ENCODE measurements at places on chromosomes 4 and X.

DNA sequence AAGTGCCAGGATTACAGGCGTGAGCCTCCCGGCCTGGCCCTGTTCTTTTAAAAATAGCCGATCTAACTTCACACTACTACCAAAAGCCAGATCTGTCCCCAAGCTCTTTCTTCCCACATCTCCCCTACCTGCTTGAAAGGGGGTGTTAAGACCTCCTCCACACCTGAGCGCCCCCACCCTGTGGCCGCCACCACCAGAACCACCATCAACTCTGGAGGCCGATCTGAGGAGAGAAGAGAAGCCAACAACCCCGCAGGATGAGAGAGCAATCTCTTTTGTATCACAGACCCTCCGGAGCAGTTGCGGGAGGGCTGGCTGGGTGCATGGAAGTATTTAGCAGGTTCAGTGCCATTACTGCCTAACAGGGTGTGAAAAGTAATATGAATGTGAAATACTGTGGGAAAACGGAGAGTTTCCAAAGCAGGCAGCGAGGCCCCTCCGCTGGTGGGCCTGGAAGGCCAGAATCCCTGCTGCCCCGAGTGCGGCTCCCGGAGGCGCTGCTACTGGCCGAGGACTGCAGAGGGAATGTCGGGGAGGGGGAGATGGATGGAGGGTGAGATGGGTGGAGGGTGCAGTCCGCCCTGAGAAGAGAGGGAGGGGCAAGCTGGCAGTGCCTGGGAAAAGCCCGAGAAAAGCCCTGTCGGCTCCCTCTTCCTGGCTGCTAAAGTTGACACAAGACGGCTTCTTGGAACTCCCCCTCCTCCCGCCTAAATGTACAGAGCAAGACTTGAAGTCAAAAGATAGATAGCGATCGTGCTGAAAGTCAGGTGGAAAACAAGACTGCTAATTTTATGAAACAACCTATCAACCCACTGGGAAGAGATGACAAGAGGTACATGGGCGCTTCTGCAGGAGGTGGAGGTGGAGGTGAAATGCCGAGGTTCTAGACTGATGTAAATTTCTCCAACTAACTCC is 22.3 kb downstream of the HAND2 start:
- no peak for DNase-seq

DNA sequence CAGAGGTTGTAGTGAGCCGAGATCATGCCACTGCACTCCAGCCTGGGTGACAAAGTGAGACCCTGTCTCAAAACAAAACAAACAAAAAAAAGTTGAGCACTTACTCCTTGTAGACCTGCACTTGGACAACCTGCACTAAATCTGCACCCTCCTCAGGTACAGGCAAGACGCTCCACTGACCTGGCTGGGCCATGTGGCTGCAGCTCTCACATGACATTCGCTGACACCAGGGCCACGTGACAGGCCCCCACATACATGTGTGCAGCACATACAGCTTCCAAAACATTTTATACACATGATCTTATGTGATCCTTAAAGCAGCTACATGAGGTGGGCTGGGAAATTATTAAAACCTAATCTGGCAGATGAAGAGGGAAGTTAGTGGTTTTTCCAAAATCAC is 62.5 kb downstream of the MGST2 start:
- DNase-seq, result no peak

- DNase-seq, result no peak
Observed at GRCh38 chrX:137568741-137569469, 3.0 kb downstream of the ZIC3 start.

GRCh38 chrX:145003443-145003842 is 243.9 kb upstream of the SPANXN1 start:
- no peak for DNase-seq

DNA sequence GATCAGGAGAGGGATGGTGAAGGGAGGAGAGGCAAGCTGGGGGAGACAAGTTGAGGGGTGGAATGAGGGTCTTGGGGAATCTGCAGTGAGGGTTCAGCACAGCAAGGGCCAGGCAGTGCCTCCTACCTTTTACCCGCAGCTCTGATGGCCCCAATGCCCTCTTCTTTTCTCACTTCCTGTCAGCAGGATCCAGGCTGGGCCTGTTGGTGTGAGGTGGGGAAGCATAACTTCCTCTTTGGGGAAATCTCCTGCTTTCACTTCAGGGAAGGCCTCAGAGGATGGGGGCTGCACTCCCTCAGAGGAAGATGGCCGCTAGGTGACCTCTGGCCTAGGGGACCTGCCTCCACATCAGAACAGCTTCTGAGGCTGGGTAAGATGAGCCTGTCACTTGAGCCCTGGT is 36.5 kb downstream of the EFNB1 start:
- no peak for DNase-seq

- DNase-seq, result peak; percentile 51
Observed at GRCh38 chr4:2462218-2462991, 6.5 kb upstream of the RNF4 start.

DNA sequence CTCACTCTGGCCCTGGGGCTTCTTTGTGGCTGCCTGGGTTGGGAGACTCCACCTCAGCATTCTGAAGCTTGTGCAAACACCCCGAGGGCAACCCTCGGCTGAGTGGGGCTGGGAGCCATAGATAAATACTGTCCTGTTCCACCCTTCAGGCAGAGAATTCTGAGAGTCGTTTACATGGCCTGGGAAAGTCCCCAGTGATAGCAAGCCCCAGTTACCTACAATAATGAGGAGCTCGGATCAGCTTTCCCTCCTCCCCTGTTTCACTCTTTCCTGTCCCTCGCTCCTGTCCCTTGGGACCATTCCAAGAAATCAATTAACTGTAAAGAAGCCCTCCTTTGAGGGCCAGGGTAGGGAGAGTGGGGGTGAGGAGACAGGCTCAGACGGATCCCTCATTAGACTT is 31.6 kb upstream of the DDX3X start:
- no peak for DNase-seq

DNA sequence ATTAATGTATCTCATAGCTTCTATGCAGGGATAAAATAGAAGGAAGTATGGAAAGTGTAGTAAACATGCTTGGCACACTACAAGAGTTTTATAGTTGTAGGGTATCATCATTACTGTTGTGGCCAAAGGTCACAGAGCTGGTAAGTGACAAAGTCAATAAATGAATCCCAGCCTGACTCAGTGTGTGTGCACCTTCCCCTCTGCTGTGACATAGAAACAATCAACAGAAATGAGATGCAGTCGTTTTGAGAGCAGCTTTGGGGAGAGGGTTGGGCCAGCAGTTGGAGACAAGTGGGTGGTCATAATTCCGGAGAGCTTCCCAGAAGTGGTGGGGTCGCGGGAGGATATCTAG is 82.4 kb upstream of the RBPJ start:
- DNase-seq, result no peak

Measured in stimulated activated CD4-positive, alpha-beta T cell treated with anti-CD3 and anti-CD28 coated beads, TNF-alpha, amount 100 ng/mL, for 1 hour (primary cell).